ENCODE measurements at places on chromosomes 1 and 21. TPM values are rescaled to one million over a fixed set of nuclear protein-coding genes. Genes with fewer than 3 reads are reported as not detected.
A peak's percentile ranks its signal among the peaks of the same experiment; 100 is the strongest.

DNA sequence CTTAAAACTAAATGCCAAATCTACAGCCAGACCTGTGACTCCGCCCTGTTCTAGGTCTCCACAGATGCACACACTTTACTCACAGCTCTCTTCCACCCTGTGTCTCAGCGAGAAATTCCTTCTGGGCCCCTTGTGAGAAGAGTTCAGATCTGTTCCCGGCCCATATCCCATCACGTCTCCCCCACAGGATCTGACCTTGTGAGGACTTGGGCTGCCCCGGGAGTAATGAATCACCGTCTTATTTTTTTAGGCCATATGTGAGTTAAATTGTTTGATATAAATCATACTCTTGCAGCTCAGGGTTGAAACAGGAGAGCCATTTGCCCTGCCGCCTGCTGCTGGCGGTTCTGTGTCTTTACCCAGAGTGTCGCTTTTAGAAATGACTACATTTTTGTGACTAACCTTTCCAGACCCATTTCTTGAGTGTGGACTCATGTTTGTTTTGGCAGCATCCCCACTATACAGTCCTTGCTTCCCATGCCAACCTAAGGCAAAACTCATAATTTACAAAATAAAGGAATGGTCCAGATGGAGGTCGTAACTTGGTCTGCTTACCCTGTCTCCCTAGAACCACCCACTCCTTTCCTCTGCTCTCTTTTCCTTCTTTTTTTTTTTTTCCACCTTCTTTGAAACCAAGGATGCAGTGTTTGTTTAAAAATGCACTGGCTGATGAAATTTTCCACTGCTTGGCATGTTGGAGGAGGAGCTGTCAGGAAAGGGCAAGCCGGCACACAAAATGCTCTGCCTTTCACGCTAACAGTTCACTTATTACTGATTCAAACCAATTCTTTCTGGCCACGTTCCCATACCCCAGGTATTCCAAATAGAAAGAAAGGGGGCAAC lies 98.0 kb upstream of the C1orf105 start:
- peak; percentile 98 for DNase-seq

DNA sequence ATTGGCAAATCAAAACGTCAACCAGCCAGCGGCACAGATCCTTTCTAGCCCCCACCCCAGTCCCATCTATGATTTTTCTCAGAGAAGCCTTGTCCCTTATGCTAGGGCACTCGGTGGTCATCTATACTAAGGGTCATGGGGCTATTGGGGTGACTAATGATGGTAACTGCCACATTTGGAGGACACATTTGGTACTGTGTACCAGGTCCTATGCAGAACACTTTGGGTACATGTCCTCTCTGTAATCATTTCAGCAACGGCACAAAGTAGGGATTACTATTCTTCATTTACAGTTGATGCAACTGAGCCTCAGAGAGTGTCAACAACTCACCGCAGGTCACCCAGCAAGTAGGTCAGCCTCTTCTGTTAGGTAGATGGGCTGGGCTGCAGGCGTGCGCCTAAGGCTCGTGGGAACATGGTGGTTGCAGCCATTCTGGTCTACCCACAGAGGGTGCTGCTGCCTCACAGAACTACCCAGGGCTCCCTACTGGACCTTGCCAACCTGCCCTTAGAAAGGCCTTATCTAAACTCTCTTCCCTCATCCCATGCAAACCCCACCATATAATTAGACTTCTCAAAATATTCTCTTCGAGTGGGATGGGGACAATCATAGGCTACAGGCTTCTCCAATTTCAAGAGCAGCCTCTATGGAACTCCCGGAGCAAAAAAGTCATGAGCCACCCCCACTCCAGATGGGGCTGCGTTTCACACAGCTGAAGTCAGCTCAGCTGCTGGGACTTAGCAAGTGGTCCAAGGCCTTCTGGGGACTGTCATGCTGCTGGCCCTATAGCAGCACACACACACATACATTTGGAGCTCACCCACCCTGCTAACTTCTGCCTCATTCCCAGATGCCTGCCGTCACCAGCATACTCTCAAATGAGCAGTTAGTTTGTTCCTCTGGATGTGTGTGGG lies 5.8 kb upstream of the SDHB start:
- DNase-seq: peak; percentile 51

GRCh38 chr1:19377812-19378718 lies 65.9 kb downstream of the SLC66A1 start:
- no peak for DNase-seq

DNA sequence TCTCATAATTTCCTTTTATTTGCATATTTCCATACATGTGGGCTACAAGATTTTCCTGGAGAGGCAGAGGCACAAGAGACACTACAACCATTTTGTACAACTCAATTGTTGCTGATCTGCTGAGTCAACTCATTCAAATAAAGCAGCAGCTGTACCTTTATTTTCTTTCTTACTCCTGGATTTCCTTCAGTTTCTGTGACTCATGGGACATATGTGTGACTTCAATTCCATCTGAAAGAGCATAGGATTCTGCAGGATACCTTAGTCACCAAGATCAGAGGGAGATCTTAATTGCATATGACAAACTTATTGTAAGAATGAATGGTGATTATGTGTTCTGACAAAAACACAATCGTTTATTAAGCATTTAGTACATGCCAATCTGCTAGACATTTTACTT lies 2219.4 kb downstream of the NCAM2 start:
- DNase-seq: no peak

GRCh38 chr1:43586136-43586731 lies 55.6 kb downstream of the PTPRF start:
- DNase-seq: no peak

- DNase-seq: no peak
These were observed 359.1 kb downstream of the S1PR1 start for GRCh38 chr1:101595881-101596374.

The FAM163A gene
- not detected for total RNA-seq

DNA sequence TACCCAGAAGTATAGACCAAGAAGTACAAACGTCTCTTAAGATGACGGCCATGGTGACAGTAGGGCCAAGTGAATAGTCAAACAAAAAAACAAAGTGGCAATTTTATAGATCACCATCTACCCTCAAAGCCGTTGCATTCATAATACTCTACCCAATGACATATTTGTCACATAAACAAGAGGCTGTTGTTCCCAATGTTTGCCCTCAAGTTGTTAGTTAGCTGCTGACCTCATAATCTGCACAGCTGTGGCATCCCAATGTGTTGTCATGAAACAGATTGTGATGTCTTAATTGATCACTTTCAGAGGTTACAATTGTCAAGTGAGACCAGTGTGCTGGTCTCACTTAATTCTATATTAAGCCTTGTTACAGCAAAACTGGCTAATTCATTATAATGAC lies 333.8 kb downstream of the ST6GALNAC3 start:
- DNase-seq: no peak

GRCh38 chr1:16367968-16368890 lies 1.2 kb downstream of the SZRD1 start:
- peak; percentile 70 for DNase-seq

DNA sequence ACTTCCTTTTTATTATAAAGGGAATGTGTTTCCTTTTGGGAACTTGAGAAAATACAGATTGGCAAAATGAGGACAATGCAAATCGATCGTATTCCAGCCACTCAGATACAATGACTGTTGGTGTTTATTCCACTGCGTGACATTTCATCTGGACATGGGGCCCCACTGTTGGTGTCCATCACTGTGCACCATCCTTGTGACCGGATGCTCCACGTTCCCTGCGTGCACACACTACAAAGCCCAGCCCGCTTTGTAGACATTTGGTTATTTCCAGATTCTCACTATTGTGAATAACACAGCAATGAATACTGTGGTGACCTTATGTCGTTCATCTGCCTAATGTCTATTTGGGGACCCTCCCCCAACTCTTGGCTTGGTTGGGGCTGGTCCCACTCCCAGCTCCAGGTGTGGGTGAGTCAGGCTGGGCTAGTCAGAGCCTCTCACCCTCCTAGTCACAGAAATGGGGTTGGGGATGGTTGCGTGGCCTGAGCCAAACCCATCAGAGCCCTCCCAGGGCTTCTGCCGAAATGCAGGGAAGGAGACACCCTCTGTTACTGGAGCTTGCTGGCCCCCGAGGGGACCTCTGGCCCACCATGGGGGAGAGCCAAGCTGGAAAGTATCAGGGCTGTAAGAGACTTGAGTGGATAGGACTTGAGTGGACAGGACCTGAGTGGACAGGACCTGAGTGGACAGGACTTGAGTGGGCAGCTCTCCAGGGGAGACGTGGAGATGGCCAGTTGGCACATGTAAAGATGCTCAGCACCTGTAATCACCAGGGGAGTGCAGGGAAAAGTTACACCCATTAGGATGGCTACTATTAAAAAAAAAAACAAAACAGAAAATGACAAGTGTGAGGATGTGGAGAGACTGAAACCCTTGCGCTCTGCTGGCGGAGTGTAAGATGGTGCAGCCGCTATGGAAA lies 57.1 kb upstream of the ADARB1 start:
- no peak for DNase-seq

GRCh38 chr1:203151362-203152157 lies 24.0 kb downstream of the ADORA1 start:
- no peak for DNase-seq

DNA sequence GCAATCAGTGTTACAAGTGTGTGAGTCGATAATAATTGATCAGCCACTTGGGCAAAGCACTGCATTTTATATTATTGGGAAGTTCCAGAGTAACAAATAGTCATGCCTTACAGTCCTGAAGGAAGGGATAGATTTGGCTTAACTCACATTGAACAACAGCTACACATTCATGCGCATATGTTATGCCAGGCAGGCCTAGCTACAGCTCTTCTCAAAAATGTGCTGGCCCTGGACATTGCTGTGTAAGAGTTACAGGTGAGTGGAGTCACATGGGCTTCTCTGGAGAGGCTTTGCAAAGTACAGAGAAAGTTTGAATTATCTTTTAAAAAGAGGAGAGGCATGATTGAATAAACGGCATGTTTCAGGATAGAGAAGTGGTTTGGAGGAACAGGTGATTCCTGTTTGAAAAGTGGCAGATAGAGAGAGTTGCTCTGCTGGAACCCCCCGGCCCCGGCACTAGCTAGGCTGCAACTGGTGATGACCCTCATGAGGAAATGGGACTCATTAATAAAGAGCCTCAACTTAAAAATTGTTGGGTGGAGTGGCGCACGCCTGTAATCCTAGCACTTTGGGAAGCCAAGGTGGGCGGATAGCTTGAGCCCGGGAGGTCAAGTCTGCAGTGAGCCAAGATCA lies 200.6 kb downstream of the CRB1 start:
- DNase-seq: no peak

All from LHCN-M2 (cell line).